ENCODE measurements at places on chromosomes 2 and 18. TPM values are rescaled to one million over a fixed set of nuclear protein-coding genes. Genes with fewer than 3 reads are reported as not detected.

DNA sequence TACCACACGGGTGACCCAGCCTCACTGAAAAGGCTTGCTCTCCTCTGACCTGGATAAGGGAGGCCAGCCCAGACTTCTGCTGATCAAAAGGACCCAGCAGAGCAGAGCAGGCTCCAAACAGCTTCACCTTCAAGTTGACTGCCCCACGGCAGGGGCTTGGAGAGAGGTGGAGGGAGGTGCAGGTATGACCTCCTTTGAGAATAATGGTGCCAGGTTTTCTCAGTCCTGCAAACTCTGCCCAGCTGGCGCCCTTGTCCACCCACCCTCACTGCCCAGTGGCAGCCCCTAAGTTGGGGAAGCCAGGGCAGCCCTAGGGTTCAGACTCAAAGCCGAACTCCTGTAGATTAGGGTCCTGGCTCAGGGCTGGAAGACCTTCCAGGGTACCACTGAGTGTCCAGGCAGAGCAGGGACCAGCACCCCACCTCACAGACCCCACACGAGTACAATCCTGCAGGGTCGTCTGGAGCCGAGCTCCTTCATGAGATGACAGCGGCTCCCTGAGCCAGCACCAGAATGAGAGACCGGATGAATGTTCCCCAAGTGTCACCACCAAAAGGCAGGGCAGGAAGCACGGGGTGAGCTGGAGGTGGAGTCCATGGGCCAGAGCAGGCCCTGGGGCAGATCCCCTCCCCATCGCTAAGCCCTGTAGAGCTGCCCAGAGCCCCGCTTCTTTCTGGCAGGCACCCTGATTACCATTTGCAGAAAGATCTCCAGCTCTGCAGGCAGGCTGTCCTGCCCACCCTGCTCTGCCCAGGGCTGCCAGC, 3.6 kb upstream of the GPC1 start:
- H3K27me3 ChIP-seq = peaks cover 3% of the 10 kb centered on the region
- DNase-seq = no peak
- peaks cover 10% of the 10 kb centered on the region for H3K4me1 ChIP-seq
- no peaks in the 10 kb centered on the region for H3K36me3 ChIP-seq
- H3K27ac ChIP-seq = no peak overlapping the region

- no peak overlapping the region for H3K4me3 ChIP-seq
- no peaks in the 10 kb centered on the region for H3K27me3 ChIP-seq
- no peaks in the 10 kb centered on the region for H3K4me1 ChIP-seq
- no peak overlapping the region for H3K27ac ChIP-seq
- no peak for DNase-seq
Observed at GRCh38 chr2:27182346-27182745, 29.5 kb upstream of the ATRAID start.

TMEM37 gene
- 0.44 TPM for total RNA-seq

- no peak overlapping the region for H3K27ac ChIP-seq
- H3K4me1 ChIP-seq = no peaks in the 10 kb centered on the region
- no peaks in the 10 kb centered on the region for H3K36me3 ChIP-seq
Observed at GRCh38 chr2:94996305-94997100, 29.0 kb upstream of the MAL start.

RNF152 gene
- total RNA-seq = 0.20 TPM

BCL11A gene
- total RNA-seq = 0.12 TPM

DNA sequence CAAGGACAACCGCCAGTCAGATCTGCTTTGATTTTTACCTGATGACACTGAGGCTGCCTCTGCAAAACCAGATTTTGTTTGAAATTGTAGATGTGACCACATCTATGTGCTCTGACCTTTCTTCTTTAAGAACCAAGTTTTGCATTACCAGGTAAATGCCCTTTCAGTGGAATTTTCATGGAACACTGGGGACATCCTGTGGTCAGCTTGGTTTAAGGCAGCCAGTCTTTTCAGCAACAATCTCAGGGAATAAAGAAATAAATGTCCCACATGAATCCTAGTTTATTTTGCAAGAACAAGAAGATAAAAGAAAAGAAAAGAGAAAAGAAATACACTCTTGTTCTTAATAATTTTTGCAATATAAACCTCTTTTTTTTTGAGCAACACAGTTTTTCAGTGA, 90.6 kb downstream of the POU3F3 start:
- H3K27me3 ChIP-seq = no peaks in the 10 kb centered on the region
- H3K4me1 ChIP-seq = no peaks in the 10 kb centered on the region
- H3K36me3 ChIP-seq = no peaks in the 10 kb centered on the region
- no peak for DNase-seq
- H3K4me3 ChIP-seq = no peak overlapping the region

GRB14 gene
- total RNA-seq = not detected

DNA sequence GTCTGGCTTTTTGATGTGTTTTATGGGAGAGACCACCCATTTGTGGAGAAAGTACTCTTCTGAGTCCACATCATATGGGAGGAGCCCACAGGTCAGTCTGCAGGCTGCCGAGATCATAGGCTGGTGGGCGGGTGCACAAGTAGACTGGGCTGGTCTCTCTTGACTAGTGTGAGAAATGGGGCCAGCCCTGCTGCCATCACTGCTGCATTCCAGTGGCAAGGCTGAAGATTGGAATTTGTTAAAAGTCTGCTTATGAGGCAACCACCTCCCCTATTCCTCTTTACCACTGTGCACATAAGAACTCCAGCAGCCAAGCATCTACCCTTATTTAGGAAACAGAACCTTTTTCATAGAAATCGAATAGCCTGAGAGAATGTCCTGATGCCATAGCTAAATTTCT, 200.7 kb downstream of the DIS3L2 start:
- no peak for DNase-seq
- no peaks in the 10 kb centered on the region for H3K36me3 ChIP-seq
- H3K27me3 ChIP-seq = no peaks in the 10 kb centered on the region
- H3K27ac ChIP-seq = no peak overlapping the region
- no peaks in the 10 kb centered on the region for H3K4me1 ChIP-seq

- no peaks in the 10 kb centered on the region for H3K36me3 ChIP-seq
- no peaks in the 10 kb centered on the region for H3K27me3 ChIP-seq
- no peak overlapping the region for H3K4me3 ChIP-seq
- DNase-seq = no peak
- no peak overlapping the region for H3K27ac ChIP-seq
Observed at GRCh38 chr2:241286348-241287090, 29.0 kb downstream of the HDLBP start.

DNA sequence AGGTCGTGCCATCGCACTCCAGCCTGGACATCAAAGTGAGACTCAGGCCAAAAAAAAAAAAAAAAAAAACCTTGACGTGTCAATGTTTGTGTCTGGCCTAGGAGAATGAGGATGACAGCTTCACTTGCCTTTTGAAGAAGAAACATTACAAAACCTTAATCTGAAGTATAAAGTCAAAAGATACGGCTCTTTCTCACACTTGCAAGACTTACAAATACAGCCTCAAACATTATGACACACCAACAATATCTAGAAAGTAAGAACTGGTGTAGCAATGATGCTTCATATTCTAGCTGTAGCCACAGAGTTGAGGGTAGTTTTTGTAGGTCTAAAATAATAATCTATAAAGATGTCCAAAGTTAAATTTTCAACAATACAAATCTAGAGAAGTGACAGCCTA, 25.5 kb downstream of the MPPE1 start:
- H3K27ac ChIP-seq = no peak overlapping the region
- no peaks in the 10 kb centered on the region for H3K27me3 ChIP-seq
- DNase-seq = no peak
- peaks cover 32% of the 10 kb centered on the region for H3K36me3 ChIP-seq

DNA sequence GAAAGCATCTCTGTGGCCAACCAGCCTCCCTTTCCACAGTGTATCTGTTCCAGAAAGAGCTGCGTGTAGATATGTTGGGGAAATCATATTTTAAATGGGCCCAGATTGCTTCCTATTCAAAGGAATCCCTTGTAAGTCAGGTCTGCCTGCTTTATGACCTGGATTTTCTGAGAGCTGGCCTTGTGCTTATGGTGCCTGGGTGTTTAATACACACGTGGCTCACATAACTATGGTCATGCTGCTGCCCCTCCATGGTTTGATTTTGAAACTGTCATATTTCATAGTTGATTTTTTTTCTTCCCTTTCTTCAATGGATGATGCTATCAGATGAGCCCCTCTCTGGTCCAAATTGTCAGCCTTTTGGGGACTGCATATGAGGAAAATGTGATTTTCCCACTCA, 111.5 kb upstream of the CNGA3 start:
- H3K4me1 ChIP-seq = no peaks in the 10 kb centered on the region
- no peak for DNase-seq
- H3K27ac ChIP-seq = no peak overlapping the region
- no peaks in the 10 kb centered on the region for H3K27me3 ChIP-seq

DNA sequence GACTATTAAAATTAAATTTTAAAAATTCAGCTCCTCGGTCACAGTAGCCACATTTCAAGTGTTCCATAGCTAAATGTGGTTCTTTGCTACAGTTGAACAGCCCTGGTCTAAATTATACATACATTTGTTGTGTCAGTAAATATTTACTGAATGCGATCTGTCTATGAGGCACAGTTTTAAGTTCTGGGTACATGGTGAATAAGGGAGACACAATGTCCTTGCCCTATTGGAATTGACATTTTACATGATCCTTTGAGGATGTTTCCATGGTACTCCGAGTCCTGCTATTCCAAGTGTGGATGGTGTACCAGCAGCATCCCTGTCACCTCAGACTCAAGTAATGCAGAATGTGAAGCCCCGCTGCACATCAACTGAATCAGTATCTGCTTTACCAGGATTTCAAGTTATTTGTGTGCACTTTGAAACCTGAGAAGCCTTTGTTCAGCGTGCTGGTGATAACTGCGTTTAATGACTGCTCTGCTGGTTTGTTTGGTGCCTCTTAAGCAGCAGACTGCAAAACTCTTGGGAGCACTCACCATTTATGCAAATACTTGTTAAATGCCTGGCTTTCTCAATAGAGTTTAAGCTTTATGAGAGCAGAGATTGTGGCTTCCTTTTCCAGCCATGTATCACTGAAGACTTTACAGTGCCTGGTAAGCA, 1.5 kb downstream of the GALNT1 start:
- no peaks in the 10 kb centered on the region for H3K27me3 ChIP-seq
- no peaks in the 10 kb centered on the region for H3K36me3 ChIP-seq
- no peak for DNase-seq
- H3K27ac ChIP-seq = no peak overlapping the region
- H3K4me3 ChIP-seq = no peak overlapping the region

DNA sequence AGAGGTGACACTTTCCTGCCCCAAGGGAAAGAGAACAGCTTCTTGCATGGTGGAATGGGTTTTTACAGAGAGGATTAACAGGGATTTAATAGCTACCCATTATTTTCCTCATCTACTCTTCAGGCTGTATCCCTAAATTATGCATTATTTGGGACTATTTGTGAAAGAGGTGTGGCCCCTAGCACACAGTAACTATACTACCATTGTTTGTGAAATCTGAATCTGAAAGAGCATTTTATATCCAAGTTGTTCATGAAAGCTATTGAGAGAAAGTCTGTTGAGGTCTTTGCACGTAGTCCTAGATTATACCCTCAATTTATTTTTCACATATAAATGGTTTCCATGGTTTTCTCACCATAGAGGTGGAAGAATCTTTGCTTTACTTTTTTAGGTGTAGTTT, 78.1 kb downstream of the SPTBN1 start:
- no peak overlapping the region for H3K4me3 ChIP-seq
- H3K4me1 ChIP-seq = peaks cover 5% of the 10 kb centered on the region
- no peaks in the 10 kb centered on the region for H3K27me3 ChIP-seq
- DNase-seq = no peak
- H3K36me3 ChIP-seq = no peaks in the 10 kb centered on the region

TANK gene
- 91.2 TPM for total RNA-seq

DNA sequence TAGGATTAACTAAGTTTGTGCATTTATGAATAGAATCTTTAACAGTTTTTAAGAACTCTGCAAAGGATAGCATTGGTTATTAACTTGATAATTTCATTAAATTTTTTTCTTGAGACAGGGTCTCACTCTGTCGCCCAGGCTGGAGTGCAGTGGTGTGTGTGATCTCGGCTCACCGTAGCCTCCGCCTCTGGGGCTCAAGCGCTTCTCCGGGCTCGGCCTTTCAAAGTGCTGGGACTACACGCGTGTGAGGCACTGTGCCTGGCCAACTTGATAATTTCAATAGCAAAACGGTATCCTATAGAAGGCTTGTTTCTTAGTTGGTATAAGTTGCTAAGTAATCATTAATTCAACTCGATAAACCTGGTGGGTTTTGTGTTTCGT, 38.0 kb downstream of the ADNP2 start:
- peaks cover 15% of the 10 kb centered on the region for H3K4me1 ChIP-seq
- H3K27ac ChIP-seq = no peak overlapping the region
- peaks cover 4% of the 10 kb centered on the region for H3K27me3 ChIP-seq
- no peaks in the 10 kb centered on the region for H3K36me3 ChIP-seq
- no peak overlapping the region for H3K4me3 ChIP-seq

GRCh38 chr2:73053316-73054114, 18.0 kb downstream of the SFXN5 start:
- H3K36me3 ChIP-seq = no peaks in the 10 kb centered on the region
- DNase-seq = no peak
- no peak overlapping the region for H3K4me3 ChIP-seq

DNA sequence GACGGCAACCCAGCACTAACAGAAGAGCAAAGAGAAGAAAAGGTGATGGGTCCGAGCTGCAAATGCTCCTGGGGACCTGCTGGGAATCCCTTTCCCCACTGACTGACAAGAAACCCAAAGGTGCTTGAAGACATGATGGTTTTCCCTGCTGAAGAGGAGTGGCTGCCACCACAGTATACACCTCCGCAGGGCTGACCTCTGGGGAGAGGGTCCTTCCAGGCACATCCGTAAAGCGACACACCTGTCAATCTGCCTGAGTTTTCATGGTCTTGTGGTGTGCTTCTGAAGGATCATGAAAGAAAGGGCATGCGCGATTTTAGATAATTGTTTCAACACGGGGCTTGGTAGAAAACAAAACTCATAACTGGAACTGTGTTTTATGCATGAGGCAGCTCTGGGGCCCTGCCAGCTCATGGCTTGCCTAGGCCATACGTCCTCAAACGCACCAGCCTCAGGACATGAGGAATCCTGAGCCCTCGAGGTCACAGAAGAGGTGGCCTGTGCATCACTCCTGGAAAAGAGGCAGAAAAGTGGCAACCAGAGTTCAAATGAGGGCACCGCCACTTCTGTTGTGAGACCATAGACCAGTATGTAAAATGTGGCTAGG, 51.8 kb downstream of the SERTAD2 start:
- no peak overlapping the region for H3K4me3 ChIP-seq
- no peak for DNase-seq
- H3K27me3 ChIP-seq = no peaks in the 10 kb centered on the region
- H3K36me3 ChIP-seq = no peaks in the 10 kb centered on the region
- no peak overlapping the region for H3K27ac ChIP-seq
- peaks cover 12% of the 10 kb centered on the region for H3K4me1 ChIP-seq

DNA sequence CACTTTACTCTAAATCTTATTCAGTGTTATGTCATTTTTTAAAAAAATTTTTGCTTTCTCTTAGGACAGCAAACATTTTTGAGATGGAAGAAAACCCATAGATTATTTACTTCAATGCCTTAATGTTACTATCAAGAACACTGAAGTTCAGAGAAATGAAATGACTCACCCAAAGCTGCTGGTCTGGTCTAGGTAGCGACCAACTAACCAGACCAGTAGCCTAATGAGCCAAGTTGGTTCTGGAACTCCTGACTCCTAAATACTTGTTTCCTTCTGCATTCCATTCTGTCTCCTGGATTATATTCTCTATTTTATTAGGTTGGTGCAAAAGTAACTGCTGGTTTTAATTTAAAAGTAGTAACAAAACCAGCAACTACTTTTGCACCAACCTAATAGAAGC, 35.4 kb downstream of the SLC8A1 start:
- no peak for DNase-seq
- H3K4me3 ChIP-seq = no peak overlapping the region
- H3K4me1 ChIP-seq = no peaks in the 10 kb centered on the region
- no peaks in the 10 kb centered on the region for H3K36me3 ChIP-seq
- no peak overlapping the region for H3K27ac ChIP-seq
- no peaks in the 10 kb centered on the region for H3K27me3 ChIP-seq

PLCD4 gene
- total RNA-seq = 0.30 TPM

- no peak overlapping the region for H3K27ac ChIP-seq
- H3K4me1 ChIP-seq = no peaks in the 10 kb centered on the region
- H3K27me3 ChIP-seq = no peaks in the 10 kb centered on the region
- no peak overlapping the region for H3K4me3 ChIP-seq
- DNase-seq = no peak
Observed at GRCh38 chr2:229752970-229753729, 38.8 kb upstream of the DNER start.
